DMS53 (cell line): ENCODE measurements at places on chromosomes 12 and 14.

GRCh38 chr14:38129705-38130104 lies 78.0 kb upstream of the SSTR1 start:
- no peak for DNase-seq

- no peak for DNase-seq
These were observed 27.1 kb downstream of the CCDC92 start for GRCh38 chr12:123945287-123946151.

DNA sequence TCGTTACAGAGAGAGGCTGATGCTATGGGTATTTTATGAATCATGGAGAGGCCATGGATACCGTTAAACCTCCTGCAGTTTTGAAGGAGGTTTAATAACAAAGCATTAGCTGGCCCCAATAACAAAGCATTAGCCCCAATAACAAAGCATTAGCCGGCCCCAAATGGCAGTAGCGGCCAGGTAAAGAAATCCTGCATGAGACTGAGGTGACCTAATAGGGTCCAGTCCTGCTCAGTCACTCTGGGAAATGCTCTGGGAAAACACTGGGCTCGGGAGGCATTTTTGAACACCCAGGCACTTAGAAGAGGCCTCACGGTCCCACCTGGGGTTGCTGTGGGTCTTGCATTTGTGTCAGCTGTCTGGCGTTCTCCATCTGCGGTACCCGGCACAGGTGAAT lies 776 bp upstream of the RIN3 start:
- DNase-seq: no peak

DNA sequence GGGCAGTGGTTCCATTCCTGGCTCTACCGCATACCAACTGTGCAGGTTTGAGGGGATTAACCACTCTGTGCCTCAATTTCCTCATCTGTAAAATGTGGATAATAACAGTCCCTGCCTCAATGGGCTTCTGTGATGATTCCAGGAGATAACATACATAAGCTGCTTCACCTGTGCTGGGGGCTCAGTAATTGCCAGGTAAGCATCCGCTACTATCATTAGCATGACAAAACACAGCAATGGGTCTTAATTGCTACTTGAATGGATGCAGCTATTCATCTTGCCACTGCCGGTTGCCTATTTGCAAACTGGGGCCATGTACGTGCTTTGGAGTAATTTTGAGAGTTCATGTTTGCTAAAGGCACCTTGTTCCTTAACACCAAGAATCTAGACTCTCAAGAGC lies 132.6 kb downstream of the TMEM132D start:
- no peak for DNase-seq

DNA sequence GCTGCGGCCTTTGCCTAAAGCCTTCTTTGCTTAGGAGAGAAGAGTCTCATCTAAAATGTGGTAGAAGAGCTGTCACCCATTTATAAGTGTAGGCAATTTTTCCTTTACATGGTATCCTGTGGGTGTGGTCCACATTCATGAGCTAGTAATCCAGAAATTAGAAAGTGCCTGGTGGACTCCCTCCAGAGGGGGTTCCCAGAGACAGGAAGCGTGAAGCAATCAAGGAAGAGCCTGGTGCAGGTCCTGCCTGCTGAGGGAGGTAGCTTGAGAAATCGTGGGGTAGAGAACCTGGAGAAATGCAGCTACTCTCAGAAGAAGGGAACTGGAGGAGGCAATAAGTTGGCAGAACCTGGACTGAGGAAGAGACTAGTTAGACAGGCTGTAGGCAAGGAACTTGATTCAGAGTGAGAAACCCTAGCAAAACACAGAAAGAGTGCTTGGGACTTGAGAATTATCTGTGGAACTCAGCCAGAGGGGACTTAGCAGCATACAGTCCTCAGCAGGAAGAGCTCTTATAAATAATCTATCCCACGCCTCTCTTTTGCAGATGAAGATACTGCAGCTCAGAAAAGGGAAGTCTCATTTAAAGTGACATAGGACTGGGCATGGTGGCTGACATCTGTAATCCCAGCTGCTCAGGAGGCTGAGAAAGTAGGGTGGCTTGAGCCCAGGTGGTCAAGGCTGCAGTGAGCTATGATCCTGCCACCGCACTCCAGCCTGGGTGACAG lies 182.4 kb upstream of the CCND2 start:
- DNase-seq: no peak

DNA sequence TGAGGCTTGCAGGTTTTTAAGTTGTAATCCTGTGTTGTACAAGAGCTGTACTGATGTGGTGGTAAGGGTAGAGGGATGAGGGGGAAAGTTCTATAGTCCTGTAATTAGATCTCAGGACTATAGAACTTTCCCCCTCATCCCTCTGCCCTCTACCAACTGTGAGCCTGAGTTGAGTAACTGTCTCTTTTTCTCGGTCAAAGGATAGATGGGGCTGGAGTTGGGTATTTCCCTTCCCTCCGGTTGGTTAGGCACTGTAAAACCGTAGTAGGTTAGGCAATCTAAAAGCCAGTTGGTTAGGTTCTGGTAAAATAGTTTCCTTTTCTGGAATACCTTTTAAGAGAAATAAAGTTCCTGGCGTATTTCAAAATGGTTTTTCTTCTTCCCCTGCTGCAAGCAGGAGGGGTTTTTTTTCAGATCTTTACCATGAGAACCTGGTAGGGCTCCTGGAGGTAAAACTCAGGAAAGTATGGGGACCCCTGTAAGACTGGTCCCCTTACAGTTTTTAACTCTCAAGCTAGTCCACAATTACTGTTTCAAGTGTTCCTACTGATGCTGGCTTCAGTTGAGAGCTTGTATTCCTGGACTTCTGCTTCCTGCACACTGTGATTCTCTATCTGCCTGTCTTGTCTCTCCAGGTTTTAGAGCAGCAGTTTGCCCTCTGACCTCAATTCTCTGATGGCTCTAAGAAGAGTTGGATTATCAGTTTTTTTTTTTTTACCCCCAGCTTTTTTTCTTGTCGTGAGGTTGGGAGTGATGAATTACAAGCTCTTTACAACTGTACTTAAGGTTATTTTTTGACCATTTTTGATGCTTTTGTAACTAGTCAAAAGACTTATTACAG lies 58.7 kb downstream of the FUT8 start:
- no peak for DNase-seq

DNA sequence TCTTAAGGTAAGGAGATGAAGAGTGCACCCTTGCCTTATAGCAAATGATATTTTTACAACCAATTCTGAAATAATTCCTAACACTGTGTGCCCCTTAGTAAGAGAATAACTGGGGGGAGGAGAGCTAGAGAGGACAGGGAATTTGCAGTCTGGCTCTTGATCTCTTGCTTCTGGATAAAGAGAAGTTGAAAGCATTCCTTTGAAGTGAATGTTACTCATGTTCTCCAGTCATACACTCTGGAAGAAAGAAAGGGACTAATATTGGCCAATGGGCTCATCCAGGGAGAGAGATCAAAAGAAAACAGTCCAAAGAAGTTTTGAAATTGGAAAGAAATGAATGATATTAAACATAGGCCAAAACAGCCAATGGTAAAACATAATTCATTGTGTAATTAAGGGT lies 25.3 kb downstream of the C12orf75 start:
- DNase-seq: no peak

GRCh38 chr14:33493990-33494389 lies 456.9 kb downstream of the EGLN3 start:
- no peak for DNase-seq

GRCh38 chr12:32211066-32211899 lies 104.6 kb downstream of the BICD1 start:
- no peak for DNase-seq
